ENCODE measurements at places on chromosomes 6 and 20. TPM values are rescaled to one million over a fixed set of nuclear protein-coding genes. Genes with fewer than 3 reads are reported as not detected.

Gene SLC32A1
- total RNA-seq, result not detected

DNA sequence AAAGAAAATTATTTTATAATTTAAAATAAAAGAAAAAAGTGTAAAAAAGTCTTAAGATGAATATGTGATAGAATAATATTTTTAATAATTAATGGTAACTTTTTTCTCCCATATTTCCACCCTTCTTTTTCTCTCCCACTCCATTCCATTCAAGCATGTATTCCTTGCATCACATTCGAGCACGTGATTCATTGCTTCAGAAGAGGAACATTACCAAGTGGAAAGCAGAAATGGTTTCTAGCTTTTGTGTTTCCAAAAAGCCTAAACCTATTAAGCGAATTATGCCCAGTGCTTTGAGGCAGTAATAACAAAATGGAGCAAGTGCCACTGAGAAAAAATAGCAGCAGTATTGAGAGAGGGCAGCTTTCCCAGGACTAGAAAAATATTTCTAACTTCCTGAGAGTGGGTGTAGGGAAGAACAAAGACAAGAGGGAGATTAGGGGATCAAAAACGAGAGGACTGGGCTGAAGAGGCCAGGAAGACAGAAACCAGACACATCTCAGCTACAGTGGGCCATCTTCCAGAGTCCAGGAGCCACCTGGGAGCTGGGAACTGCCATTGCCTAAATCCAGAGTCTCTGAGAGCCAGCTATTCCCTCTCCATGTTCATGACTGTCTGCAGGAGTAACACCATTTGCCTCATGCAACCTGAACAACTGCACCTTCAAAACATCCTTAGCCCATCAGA lies 15.0 kb upstream of the AKIRIN2 start:
- no peak overlapping the region for H3K4me3 ChIP-seq
- H3K4me1 ChIP-seq, result no peaks in the 10 kb centered on the region
- no peaks in the 10 kb centered on the region for H3K36me3 ChIP-seq
- H3K27me3 ChIP-seq, result no peaks in the 10 kb centered on the region
- no peak overlapping the region for H3K27ac ChIP-seq

Gene ADTRP
- total RNA-seq, result 1.2 TPM

- H3K27me3 ChIP-seq, result no peaks in the 10 kb centered on the region
- H3K4me3 ChIP-seq, result no peak overlapping the region
- H3K4me1 ChIP-seq, result no peaks in the 10 kb centered on the region
- no peak overlapping the region for H3K27ac ChIP-seq
Observed at GRCh38 chr20:53162251-53162835, 190.2 kb downstream of the TSHZ2 start.

DNA sequence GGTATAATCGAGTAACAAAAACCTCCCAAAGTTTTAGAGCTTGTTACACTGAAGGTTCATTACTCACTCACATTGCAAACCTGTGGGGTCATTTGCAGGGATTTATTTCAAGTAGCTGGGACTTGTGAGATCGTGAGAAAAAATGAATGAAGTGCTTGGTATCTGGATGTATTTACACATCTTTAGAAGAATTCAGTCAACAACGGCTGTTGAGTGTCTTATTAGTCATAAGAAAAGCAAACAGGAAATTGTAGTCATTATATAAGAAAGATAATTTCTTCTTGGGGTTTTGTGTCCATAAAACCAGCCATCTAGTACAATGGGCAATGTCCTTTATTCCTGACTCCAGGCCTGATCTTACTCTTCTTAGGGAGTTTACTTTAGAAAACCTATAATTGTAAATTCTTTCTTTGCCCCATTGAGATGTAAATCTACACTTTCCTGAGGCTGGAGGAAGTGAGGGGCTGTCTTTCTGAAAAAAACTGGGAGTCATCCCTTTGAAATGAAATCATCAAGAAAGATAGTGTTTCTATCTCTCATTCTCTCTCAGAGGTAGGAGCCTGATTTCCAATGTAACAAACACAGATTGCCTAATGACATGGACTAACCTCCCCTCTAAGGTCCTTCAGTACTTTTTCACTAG lies 202.5 kb upstream of the ASCC3 start:
- H3K4me3 ChIP-seq, result no peak overlapping the region
- no peak for DNase-seq
- H3K27me3 ChIP-seq, result no peaks in the 10 kb centered on the region
- H3K36me3 ChIP-seq, result no peaks in the 10 kb centered on the region
- H3K27ac ChIP-seq, result no peak overlapping the region
- H3K4me1 ChIP-seq, result no peaks in the 10 kb centered on the region

Gene MLN
- not detected for total RNA-seq

- no peaks in the 10 kb centered on the region for H3K36me3 ChIP-seq
- DNase-seq, result no peak
- no peak overlapping the region for H3K4me3 ChIP-seq
- H3K27me3 ChIP-seq, result no peaks in the 10 kb centered on the region
Observed at GRCh38 chr6:80550281-80550680, 443.8 kb downstream of the BCKDHB start.

DNA sequence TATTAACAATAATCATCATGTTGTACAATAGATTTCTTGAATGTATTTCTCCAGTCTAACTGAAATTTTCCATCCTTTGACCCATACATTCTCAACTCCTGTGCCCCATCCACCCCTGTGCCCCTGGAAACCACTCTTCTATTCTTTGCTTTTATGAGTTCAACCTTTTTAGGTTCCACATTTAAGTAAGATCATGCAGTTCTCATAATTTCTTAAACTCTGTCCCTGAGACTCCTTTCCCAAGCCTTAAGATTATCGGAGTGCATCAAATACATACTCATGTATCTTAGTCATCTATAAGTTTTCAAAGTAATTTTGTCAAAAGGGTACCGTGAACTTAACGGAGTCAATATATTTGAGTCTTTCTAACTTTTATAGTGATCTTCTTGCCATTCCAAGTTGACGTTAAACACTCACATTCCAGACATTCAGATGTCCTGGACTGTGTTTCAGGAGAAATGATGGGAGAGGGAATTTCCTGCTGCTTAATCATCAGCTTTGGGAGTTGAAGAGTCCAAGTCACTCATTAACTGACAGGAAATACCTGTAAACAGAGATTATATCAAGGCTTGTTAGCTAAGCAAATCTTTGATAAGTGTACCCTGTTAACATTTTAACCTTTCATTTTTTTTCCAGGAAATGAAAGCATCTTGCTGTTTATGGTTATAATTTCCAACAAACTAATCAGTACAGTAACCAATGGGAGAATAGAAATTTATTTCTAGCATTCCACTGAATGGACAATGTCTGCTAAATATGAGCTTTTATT lies 73.3 kb downstream of the ADGRG6 start:
- H3K4me3 ChIP-seq, result no peak overlapping the region
- no peaks in the 10 kb centered on the region for H3K4me1 ChIP-seq
- H3K36me3 ChIP-seq, result no peaks in the 10 kb centered on the region
- no peak for DNase-seq
- H3K27me3 ChIP-seq, result no peaks in the 10 kb centered on the region
- H3K27ac ChIP-seq, result no peak overlapping the region

Gene CST9L
- total RNA-seq, result not detected

Gene TUBB2B
- 6.3 TPM for total RNA-seq

Gene PLCG1
- total RNA-seq, result 96.3 TPM

GRCh38 chr6:132369526-132369925 lies 31.7 kb downstream of the MOXD1 start:
- no peaks in the 10 kb centered on the region for H3K27me3 ChIP-seq
- no peak for DNase-seq
- H3K4me3 ChIP-seq, result no peak overlapping the region

GRCh38 chr20:52867305-52867704 lies 104.9 kb upstream of the TSHZ2 start:
- no peaks in the 10 kb centered on the region for H3K4me1 ChIP-seq
- H3K36me3 ChIP-seq, result no peaks in the 10 kb centered on the region
- no peak overlapping the region for H3K4me3 ChIP-seq
- H3K27ac ChIP-seq, result no peak overlapping the region
- DNase-seq, result no peak
- H3K27me3 ChIP-seq, result no peaks in the 10 kb centered on the region

GRCh38 chr6:94323853-94324252 lies 904.5 kb upstream of the EPHA7 start:
- DNase-seq, result no peak
- no peaks in the 10 kb centered on the region for H3K36me3 ChIP-seq
- no peak overlapping the region for H3K27ac ChIP-seq
- H3K4me3 ChIP-seq, result no peak overlapping the region
- H3K4me1 ChIP-seq, result no peaks in the 10 kb centered on the region

GRCh38 chr20:32433311-32434021 lies 75.3 kb downstream of the ASXL1 start:
- H3K36me3 ChIP-seq, result peaks cover 31% of the 10 kb centered on the region
- DNase-seq, result no peak
- no peak overlapping the region for H3K27ac ChIP-seq
- no peaks in the 10 kb centered on the region for H3K27me3 ChIP-seq

Gene ERVFRD-1
- total RNA-seq, result 0.12 TPM

DNA sequence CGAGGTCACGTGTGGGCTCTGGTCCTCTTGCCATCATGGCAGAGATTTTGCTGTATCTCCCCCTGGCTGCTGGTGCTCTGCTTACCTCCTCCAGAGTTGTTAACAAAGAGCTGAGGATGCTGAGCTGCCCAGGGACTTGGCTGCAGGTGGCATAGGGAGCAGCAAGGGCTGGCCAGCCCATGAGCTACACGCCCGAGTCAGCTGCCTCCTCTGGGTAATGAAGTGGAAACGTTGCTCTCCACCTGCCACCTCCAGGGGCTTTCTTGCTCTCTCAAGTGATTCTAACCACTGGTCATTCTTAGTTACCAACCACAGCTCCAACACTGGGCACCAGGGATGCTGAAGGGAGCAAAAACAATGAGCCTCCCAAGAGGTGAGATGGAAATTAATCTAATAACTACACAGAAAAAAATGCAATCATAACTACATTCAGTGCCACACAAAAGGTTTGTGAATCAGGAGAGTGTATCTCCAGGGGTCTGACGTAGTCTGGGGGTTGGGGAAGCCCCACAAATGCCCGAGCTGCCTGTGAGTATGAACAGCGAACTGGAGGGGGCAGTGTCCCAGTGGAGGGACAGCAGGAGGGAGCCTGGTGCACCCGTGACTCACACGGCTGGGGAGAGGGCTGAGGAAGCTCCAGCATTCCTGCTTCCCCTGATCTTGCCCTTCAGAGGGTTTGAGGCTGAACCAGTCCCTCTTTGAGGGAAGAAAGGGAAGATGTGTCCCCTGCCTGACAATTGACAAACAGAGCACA lies 78.7 kb downstream of the CDH26 start:
- no peaks in the 10 kb centered on the region for H3K27me3 ChIP-seq
- H3K27ac ChIP-seq, result no peak overlapping the region
- peak; percentile 59 for DNase-seq
- H3K4me1 ChIP-seq, result no peaks in the 10 kb centered on the region

Gene HIVEP2
- total RNA-seq, result 36.8 TPM

Gene FRK
- total RNA-seq, result 9.3 TPM

DNA sequence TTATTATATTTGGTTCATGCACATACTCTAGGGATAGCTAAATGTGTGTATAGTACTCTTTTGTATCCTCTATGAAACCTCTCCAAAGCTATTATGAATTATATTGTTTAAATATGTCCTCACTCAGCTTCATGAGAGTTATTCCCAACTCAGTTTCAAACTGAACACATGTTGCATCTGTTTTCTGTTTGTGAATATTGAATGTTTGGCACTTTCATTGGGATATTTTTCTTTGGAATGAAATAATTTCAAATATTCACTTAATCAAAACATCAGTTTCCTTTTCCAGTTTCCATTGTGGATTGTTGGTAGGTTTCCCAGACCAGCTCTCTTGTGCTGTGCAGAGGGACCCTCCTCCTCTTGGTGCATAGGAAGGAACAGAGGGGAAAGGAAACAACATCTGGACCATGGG lies 46.6 kb downstream of the HDAC2 start:
- no peaks in the 10 kb centered on the region for H3K4me1 ChIP-seq
- H3K27me3 ChIP-seq, result no peaks in the 10 kb centered on the region
- H3K4me3 ChIP-seq, result no peak overlapping the region
- H3K36me3 ChIP-seq, result no peaks in the 10 kb centered on the region

Gene SPAG4
- 3.3 TPM for total RNA-seq

Gene PXDC1
- 110 TPM for total RNA-seq

Gene OLIG3
- total RNA-seq, result not detected

GRCh38 chr6:7725849-7726415 lies at the start of gene BMP6:
BMP6 (plus strand) TSS chr6:7726099; CDS start chr6:7726956, 857 bp downstream.
- no peaks in the 10 kb centered on the region for H3K36me3 ChIP-seq
- peak; percentile 86 for DNase-seq
- H3K4me1 ChIP-seq, result no peaks in the 10 kb centered on the region
- H3K27ac ChIP-seq, result no peak within 1 kb of the TSS
- H3K27me3 ChIP-seq, result no peaks in the 10 kb centered on the region

Gene SLC17A3
- total RNA-seq, result not detected

DNA sequence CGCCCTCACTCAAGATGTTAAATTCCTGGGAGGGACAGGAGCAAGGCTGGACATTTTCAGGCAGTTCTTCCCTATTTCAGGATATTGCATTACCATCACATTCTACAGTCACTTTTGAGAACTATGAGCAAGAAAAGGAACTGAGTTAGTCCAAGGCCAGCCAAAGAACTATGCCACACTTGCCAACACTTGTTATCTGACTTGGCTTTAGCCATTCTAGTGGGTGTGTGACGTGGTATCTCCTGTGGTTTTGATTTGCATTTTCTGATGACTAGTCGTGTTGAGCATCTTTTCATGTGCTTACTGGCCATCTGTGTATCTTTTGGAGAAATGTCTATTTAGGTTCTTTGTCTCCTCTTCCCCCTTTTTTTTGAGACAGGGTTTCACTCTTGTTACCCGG lies 12.0 kb downstream of the XRN2 start:
- no peak overlapping the region for H3K27ac ChIP-seq
- no peak for DNase-seq
- peaks cover 4% of the 10 kb centered on the region for H3K4me1 ChIP-seq
- no peak overlapping the region for H3K4me3 ChIP-seq

Gene HLA-DRB5
- 91.1 TPM for total RNA-seq

GRCh38 chr6:12415980-12416598 lies 125.9 kb downstream of the EDN1 start:
- H3K4me3 ChIP-seq, result no peak overlapping the region
- H3K27me3 ChIP-seq, result no peaks in the 10 kb centered on the region
- no peaks in the 10 kb centered on the region for H3K4me1 ChIP-seq
- no peaks in the 10 kb centered on the region for H3K36me3 ChIP-seq

Gene FAM217A
- total RNA-seq, result not detected

Gene BPI
- total RNA-seq, result 0.51 TPM

- DNase-seq, result no peak
- H3K4me3 ChIP-seq, result no peak overlapping the region
- no peaks in the 10 kb centered on the region for H3K4me1 ChIP-seq
- no peak overlapping the region for H3K27ac ChIP-seq
Observed at GRCh38 chr20:48760403-48760983, 67.3 kb downstream of the PREX1 start.

GRCh38 chr6:117616391-117617209 lies 14.3 kb upstream of the GOPC start:
- H3K4me3 ChIP-seq, result no peak overlapping the region
- H3K4me1 ChIP-seq, result no peaks in the 10 kb centered on the region
- H3K36me3 ChIP-seq, result no peaks in the 10 kb centered on the region

DNA sequence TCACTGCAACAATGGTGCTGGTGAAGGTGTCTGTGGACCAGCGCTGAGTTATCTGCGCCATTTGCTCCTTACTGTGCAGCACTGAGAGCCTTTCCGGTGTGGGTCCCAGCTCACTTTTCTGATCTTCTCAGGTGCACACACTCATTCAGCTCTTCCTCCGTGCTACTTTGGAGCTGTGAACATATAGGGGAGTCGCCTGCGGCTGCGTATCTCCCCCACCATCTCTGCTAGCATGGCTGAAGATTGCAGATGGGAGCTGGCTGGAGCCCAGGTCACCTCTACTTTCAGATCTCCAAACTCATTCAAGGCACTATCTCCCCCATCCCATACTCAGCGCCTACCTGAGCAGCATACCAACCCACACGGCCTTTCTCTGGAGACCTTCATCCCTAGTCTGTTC lies 96.9 kb downstream of the DHX35 start:
- H3K27ac ChIP-seq, result no peak overlapping the region
- no peaks in the 10 kb centered on the region for H3K27me3 ChIP-seq
- no peaks in the 10 kb centered on the region for H3K36me3 ChIP-seq
- no peak for DNase-seq
